ENCODE measurements at places on chromosomes 4 and X.

GRCh38 chr4:119518915-119519410, 109.6 kb downstream of the PDE5A start:
- DNase-seq, result no peak

- DNase-seq, result no peak
Observed at GRCh38 chr4:146333187-146333894, 119.0 kb downstream of the REELD1 start.

DNA sequence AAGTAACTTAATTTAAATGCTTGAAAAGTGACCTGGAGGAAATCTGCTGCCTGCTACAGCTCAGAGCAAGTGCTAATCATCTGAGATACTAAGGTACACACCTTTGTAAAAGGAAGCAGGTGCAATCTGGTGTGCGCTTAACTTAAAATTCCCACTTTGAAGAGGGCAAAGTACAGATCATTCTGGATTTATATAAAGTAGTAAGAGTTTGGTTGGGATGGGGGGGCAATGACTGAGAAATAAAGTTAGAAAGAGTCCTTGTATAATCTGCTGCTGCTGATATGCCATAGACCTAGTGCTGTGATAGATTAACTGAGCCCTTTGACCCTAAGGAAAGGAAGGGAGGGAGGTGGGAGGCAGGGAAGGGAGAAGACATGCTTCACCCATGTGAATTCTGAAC, 141.0 kb downstream of the MTNR1A start:
- no peak for DNase-seq

DNA sequence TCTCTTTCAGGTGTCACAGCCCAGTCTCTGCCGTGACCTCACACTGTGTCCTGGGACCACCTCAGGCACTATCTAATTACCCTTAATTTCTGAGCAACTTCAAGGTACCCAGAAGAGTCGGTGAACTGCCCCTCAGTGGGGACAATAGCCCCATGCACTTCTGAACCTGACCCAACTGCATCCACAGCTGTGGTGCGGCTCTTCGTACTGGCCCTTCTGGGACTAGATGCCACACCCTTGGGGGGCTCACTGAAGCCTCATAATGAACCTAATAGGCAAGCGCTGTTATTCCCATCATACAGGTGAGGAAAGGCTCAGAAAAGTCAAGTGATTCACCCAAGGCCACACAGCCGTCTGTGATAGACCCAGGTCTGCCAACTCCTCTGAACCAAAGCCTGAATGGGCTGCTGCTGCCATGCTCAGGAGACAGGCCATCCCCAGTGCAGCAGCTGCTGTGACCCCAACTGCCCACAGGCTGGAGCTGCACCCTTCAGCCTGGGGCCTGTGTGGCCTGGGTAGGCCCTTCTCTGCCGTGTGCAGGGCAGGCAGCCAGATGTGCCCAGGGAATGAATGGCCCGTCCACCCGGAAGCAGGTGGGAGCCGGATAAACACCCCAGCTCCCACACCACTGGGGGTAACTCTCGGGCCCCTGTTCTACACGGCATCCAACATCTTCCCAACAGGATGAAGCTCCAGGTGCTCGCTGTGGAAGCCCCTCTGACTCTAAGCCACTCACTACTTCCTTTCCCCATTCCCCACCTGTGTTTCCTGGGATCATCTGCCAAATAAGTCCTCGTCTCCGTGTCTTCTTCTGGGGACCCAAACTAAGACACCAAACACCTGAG, 35.9 kb downstream of the HMX1 start:
- DNase-seq, result no peak

DNA sequence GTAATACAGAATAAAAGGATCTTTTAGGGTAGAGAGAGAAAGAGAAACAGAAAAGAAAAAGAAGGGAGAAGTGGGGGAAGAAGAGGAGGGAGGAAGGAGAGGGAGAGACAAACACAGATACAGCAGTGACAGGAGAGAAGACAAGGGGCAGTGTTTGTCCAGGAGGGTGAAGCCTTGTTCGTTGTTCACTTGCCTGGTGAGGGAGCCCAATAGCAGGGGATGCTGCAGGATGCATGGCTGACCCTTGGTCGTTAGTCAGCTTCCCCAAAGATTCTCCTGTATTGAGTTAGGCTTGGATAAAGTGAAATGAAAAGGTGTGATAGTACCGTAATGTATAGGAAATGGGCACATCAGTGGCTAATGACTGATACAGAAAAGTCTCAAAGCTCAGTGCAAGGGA, 403.7 kb downstream of the IL15 start:
- no peak for DNase-seq

GRCh38 chrX:39633293-39633692, 464.5 kb downstream of the BCOR start:
- no peak for DNase-seq

DNA sequence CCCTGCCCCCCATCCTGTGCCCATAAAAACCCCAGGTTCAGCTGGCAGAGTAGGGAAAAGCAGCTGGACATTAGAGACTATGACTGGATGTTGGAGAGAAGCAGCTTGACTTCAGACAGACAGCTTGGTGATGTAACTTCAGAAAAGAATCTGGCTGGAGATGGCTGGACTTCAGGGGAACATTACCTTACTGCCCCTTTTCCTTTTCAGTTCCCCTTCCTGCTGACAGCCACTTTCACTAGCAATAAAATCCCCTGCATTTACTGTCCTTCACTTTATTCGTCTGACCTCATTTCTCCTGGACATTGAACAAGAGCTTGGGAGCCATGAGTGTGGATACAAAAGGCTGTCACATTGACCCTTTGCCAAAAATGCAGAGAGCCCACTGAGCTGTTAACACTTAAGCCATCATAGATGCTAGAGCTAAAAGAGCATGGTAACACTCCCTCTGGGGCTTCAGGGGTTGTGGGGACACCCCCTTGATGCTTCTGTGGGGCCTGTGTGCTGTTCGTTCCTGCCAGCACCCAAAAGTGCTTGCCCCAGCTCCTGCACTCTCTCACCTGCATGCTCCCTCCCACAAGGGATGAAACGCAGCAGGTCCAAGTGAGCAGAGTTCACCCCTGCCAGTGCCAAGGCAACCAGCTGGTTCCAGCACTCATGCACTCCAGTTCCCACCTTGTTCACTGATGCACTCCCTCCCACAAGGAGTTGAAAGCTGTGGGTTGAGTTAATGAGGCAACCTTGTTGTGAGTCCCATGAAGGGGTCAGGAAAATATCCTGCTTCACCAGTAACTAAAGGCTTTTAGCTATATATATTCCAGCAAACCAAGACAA, 263.8 kb upstream of the NDST3 start:
- DNase-seq, result no peak

GRCh38 chr4:8165374-8165896, 6.8 kb upstream of the ABLIM2 start:
- no peak for DNase-seq

GRCh38 chrX:72021975-72022374, 109.7 kb downstream of the RTL5 start:
- peak; percentile 22 for DNase-seq

DNA sequence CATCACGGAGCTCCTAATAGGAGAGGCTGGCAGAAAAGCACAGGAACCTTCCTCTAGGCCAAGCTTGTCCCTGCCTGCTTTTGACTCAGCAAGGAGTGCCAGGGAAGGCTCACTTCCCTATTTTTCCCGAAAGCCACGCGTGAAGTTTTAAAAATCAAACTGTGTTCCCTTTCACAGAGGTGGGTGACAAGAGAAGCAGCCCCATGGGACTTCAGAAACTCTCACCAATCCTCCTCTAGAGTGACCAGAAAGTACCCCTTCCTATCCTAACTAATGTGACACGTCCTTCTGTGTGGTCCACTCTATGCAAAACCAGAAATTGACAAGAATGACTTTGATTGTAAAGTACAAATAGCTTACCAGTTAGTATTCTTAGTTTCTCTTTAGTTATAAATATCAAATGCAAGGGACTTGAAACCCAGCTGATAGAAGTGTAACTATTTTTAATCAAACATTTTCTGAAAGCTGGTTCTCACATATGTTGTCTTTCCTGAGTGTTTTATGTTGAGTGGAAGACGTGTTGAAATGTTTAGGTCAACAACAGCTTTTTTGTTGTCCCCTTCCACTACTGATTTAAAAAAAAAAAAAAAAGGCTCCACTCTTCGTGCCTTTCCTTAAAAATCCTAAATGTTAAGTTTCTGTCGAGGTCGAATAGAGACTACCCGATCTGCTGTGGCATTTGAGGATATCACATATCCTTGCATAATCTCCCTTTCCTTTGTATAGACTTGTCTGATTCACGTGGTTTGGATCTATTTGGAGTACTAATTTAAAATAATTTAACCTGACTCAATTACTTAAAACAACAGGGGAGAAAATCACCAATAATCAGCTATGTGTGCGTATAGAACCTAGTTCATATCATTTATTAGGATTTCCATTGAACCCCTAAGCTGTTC, 42.1 kb downstream of the NFKB1 start:
- DNase-seq, result no peak

GRCh38 chrX:37717708-37718107, 32.1 kb downstream of the XK start:
- DNase-seq, result no peak

DNA sequence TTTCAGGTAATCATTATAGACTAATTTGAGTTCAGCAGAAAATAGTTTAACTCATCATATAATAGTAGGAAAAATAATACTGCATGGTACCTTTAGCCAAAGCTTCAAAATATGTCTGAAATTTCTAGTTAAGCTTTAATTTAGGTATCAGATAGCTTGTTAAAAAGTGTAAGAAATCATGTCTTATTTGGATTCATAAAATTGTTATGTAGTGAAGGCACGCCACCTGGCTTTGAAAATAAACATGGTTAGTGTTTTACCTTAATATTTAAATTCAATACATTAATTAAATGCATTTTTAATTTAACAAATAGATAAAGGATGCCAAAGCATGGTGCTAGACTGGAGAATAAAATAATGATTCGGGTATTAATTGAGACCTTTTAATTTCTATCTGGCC, 211.4 kb downstream of the FSTL5 start:
- no peak for DNase-seq

DNA sequence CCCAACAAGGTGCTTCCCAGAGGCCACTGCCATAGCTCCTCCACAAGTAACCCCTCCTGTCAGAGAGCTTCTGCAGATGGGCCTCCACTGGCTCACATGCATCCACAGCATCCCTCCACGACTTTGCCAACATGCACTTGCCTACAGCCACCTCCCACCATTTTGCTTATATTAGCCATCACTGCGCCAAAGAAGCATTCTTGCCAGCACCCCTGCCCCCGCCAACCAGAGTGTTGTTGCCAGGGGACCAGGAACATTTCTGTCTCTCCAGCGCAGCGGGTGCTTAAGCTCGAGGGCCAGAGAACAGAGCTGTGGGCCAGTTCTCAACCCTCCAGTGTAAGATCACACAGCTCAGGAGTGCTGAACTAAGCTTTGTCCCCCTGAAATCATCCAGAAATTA, 517.6 kb downstream of the PABPC4L start:
- no peak for DNase-seq

GRCh38 chr4:78532046-78532445, 19.5 kb upstream of the ANXA3 start:
- no peak for DNase-seq

DNA sequence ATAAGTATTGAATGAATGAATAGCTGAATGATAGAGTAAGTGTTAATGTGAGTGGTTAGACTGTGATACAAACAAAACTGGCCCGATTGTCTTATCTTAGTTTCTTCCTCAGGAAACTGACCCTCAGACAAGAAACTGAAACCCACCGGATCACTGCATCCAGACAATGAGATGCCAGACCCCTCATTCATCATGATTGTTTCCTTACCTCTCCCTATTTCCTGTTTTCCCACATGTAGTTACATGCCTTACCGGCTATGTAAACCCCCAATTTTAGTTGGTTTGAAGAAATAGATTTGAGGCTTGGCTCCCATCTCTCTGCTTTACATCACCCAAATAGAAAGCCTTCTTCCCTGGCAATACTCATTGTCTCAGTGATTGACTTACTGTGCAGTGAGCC, 218.9 kb upstream of the PPP1R2C start:
- no peak for DNase-seq

GRCh38 chr4:16386711-16387320, 160.5 kb upstream of the TAPT1 start:
- DNase-seq, result no peak

GRCh38 chr4:125582302-125582701, 267.5 kb downstream of the FAT4 start:
- no peak for DNase-seq

DNA sequence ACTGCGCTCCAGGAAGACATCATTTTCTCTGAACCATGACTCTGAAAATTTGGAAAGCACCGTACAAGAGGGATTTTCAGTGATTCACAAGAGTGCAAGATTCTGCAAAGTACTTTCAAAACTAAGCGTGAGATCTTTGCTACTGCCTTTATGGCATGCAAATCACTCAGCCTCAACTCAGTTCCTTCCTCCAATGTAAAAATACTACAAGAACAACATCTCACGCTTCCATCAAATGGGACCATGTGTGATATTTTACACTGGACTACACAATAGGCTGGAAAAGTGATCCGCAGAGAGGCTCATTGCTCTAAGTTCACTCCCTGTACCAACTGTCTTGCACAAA, 674 bp upstream of the IL15 start:
- no peak for DNase-seq

- DNase-seq, result no peak
Observed at GRCh38 chr4:36388710-36389109, 107.3 kb downstream of the DTHD1 start.

GRCh38 chrX:20352504-20352903, 85.8 kb upstream of the RPS6KA3 start:
- no peak for DNase-seq

- no peak for DNase-seq
Observed at GRCh38 chr4:153905231-153905630, 116.3 kb upstream of the SFRP2 start.

DNA sequence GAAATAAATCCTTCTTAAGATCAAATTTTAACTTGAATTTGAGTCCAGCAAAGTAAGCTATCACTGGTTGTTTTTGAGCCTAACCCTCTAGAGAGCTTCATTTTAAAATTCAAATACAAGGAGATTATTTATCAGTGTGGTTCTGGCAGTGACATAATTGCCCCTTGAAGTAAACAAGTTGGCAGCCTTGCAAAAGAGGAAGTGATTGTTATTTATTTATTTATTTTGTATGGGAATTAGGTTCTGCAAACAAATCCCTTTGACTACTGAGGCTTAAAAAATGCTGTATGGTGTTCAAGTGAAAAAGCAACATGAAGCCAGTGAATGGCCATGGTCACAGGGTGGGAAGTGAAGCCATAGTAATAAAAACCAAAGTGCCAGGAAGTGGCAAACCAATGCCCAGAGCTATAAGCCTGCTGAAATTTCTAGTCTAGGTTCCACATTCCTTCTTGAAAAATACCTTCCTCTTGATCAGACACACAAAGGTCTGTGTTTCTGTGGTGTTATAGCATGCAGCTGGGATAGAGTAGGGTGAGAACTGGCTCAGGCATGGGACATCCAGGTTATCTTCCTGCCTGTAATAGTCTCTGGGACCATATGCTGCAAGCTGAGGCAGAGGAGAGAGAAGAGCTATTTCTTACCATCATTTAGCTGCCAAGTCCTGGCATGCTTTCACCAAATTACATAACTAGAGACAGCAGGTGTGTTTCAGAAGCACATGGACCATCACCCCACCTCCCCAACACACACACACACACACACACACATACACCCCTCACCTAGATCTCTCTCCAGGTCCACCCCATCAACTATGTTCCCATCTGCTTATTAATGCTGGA, 47.1 kb upstream of the TSPAN7 start:
- DNase-seq, result no peak
